ENCODE measurements at places on chromosomes 5 and 9.

DNA sequence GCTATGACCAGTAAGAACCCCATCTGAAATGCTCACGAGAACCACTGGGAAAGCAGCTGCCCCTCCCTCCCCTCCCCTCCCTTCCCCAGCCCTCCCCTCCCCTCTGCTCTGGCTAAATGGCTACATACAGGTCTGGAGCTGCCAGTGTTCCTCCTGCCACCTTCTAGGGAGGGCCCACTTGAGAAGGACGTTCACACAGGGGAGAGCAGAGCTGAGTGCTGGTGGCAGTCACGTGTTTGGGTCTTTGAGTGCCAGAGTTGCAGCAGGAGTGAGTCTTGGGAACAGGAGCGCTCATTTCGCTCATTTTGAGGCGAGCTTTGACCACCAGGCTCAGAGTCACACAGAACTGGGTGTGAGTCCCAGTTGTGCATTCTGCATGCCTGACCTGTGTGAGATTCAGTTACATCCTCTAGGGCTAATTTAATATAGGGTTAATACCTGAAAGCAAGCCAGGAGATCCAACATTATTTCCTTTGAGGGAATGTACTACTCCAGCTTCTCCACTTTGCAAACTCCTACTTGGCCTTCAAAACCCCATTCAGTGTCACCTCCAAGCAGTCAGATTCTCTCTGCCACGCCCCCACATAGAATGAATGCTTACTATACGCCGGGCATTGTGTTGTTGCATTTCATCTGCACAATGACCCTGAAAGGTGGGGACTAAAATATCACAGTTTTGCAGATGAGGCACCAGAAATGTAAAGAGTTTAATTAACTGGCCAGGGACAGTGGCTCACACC lies 25.1 kb downstream of the CPLX2 start:
- DNase-seq, result no peak

DNA sequence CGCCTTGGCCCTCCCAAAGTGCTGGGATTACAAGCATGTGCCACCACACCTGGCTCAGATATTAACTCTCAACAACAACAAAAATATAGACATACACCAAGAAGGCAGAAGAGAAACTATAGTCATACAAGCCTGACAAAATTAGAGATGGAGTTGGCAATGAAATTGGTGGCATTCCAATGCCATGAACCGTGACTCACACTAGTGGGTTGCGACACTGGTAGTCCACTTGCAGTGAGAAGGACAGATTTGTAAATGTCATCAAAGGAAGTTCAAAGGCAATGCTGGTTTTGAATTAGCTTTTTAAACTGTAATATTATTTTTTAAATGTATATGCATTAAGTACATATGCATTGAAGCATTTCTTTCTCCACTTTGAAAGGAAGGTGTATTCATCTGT lies 8.5 kb upstream of the DNAJC25 start:
- DNase-seq, result no peak

- no peak for DNase-seq
These were observed 101.6 kb upstream of the CPEB4 start for GRCh38 chr5:173786286-173787187.

- DNase-seq, result no peak
These were observed 112.5 kb downstream of the FAM174A start for GRCh38 chr5:100647461-100648230.

GRCh38 chr9:126985870-126986498 lies 71.4 kb downstream of the RALGPS1 start:
- DNase-seq, result no peak

Measured in chondrocyte (in vitro differentiated cells).